ENCODE measurements at places on chromosomes 16 and 17.

- no peak for DNase-seq
Measured at GRCh38 chr16:27334838-27335237, 21.1 kb downstream of the IL4R start.

DNA sequence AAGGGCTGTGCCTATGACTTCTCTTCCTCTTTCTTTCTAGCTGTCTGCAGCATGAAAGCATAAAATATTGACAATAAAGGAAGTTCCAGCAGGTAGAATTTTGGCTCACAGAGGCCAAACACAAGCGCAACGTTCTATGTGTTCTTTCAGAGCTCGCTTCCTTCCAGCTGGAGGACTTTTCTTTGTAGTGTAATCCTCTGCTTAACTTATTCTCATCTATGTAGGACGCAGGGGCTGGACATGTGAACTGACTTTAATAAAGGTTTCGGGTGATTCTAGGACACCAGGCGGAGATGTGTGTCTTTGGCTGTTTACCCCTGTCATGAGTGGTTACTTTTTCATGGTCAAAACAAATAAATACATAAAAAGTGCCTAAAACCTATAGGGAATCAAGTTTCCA lies 191.5 kb upstream of the MAF start:
- no peak for DNase-seq

- DNase-seq = no peak
Measured at GRCh38 chr16:75244225-75244809, 7.1 kb downstream of the BCAR1 start.

- DNase-seq = no peak
Measured at GRCh38 chr16:48609652-48610029, 339 bp downstream of the N4BP1 start.

- DNase-seq = no peak
Measured at GRCh38 chr17:37737971-37738370, 6.9 kb downstream of the HNF1B start.

GRCh38 chr17:42531455-42532354 lies 4.3 kb upstream of the NAGLU start:
- peak; percentile 52 for DNase-seq

DNA sequence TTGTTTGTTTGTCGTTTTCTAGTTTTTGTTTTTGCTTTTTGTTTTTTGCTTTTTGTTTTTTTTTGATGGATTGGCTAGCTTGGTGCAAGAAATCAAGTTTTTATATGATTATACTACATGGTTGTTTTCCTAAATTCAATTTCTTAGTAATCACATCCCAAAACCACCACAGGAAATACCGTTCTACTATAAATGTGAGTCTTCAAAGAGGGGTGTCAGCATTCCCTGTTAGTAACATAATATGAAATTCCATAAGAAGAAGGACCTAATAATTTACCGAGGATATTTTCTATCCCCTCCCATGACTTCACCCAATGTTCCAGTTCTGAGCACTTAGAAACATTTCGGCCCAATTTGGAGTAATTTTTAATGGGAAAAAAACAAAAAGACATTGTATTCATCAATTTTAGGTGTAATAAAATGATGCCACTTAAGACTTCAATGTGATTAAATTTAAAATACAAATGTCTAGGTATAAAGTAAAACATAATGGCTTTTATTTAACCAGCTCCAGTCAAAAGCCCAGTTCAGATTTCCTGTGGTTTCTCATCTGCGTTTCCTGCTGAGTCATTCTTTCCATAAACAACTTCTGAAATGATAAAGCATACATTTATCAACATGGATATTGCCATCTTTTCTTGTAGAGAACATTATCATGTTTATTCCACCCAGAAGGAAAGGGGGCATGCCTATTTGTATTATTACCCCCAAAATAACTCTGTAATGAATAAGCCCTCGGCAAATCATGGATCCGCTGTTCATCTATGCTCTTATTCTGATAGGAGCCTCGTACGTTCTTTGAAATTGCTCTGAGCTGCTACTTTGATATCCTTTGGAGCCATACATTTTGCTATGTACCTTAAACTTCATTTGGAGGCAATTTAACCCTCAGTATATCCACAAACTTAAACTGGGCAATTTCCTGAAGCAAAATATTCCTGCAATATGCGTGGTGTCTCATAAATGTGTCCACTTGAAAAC lies 28.1 kb downstream of the HSBP1 start:
- no peak for DNase-seq

GRCh38 chr17:42286411-42287221 lies 1.7 kb upstream of the STAT5A start:
- DNase-seq = no peak

DNA sequence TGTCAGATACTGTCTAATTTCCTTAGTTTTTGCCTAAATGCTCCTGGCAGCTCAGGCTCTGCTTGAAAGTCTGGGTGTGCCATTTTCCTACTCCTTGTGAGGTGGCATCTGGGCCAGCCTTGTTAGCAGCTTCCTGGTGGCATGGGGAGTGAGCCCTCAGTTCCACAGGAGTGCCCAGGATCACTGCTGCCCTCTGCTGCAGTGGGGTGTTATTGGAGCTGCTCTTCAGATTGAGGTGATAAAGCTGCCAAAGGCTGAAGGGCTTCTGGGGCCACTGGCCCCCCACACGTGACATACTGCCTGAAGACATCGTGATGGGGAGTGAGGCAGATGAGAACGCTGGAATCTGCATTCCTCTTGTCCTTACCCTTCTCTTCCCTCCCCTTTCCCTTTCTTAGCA lies 27.4 kb downstream of the CEP95 start:
- no peak for DNase-seq

DNA sequence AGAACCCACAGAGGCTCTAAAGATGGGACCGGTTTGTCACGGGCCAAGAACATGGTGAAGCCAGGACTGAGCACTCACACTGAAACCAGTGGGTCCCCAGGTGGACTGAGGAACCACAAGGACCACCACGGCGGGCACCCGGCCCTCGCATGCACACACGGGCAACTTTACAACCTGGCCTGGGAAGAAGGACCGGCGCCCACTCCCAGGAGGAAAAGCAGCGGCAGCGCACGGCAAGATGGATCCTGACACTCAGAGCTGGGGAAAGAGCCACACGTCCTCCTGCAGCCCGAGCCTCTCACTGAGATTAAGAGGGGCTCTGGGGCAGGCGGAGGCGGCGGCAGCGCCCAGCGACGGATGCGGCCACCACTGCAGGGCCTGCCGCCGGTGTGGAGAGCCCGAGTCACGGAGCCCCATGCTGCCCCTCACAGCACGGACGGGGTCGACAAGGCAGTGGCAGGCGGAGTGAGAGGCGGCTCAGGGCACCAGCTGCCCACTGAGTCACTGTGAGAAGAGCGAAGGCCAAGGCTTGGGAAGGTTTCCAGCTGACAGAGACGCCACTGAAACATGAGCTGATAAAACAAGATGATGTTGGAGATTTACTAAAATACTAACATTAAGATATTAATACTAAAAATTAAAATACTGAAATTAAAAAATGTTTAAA lies 118.3 kb downstream of the ANKRD11 start:
- no peak for DNase-seq

- DNase-seq = no peak
Measured at GRCh38 chr17:57911834-57912673, 43.2 kb downstream of the CUEDC1 start.

GRCh38 chr17:50272711-50273653 lies 1.3 kb upstream of the TMEM92 start:
- DNase-seq = peak; percentile 14

DNA sequence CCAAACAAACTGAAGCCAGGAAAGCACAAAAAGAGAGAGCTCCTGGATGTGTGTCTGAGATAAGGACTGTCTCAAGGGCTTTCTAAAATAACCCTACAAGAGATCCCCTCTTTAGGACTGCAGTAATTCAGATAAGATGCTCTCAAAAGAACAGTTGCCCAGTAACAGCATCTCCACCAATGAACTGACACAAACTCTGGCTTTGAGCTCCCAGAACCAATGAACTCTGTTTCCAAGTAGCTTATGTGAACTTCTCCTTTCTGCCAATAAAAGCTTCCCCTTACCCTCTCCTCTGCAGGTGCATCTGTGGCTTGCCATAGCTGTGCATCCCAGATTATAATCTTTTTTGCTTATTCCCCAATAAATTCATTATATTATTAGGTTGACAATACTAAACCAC lies 421.5 kb downstream of the SLC39A11 start:
- no peak for DNase-seq

DNA sequence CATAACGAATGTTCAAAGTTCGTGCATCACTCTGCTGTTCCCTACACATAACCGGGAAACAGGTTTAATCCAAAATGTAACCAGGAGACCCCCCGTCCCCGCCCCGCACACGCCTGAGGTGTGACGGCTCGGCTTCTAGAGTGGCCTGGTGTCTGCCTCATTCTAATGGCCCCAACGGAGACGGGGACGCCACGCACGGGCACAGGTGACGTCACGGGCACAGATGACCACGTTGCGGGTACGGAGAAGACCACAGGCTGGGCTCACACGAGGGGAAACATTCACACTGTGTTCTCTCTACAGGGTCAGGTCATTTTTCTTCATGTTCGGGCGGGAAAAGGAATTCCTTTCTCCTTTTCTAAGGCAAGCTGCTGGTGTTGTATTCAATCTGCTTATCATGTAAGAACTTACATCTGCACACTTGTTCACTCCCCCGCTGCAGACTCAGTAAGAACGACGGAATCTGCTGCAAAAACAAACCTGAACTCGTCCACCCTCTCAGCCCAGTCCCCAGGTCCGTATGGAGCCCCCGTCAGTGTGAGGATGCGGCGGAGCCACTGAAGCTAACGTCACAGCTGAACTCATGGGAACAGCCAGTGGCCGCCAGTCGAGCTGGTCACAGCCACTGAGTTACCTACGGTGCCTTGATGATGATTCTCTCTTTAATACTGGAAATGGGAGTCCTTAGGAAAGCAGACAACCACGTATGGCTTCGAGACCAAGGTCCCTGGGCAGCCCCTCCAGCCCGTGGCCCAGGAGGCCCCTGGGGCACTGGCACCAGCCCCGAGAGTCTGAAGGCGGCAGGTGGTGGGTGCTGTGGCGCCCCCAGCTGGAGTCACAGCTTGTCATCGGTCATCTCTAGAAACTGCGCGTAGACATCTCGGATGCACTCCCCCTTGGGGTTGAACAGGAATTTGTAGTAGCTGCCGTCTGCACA lies 32.9 kb downstream of the WDR45B start:
- DNase-seq = no peak

GRCh38 chr17:77834170-77835115 lies 124.1 kb upstream of the TNRC6C start:
- peak; percentile 31 for DNase-seq

GRCh38 chr17:77875881-77876509 lies 82.5 kb upstream of the TNRC6C start:
- DNase-seq = no peak

DNA sequence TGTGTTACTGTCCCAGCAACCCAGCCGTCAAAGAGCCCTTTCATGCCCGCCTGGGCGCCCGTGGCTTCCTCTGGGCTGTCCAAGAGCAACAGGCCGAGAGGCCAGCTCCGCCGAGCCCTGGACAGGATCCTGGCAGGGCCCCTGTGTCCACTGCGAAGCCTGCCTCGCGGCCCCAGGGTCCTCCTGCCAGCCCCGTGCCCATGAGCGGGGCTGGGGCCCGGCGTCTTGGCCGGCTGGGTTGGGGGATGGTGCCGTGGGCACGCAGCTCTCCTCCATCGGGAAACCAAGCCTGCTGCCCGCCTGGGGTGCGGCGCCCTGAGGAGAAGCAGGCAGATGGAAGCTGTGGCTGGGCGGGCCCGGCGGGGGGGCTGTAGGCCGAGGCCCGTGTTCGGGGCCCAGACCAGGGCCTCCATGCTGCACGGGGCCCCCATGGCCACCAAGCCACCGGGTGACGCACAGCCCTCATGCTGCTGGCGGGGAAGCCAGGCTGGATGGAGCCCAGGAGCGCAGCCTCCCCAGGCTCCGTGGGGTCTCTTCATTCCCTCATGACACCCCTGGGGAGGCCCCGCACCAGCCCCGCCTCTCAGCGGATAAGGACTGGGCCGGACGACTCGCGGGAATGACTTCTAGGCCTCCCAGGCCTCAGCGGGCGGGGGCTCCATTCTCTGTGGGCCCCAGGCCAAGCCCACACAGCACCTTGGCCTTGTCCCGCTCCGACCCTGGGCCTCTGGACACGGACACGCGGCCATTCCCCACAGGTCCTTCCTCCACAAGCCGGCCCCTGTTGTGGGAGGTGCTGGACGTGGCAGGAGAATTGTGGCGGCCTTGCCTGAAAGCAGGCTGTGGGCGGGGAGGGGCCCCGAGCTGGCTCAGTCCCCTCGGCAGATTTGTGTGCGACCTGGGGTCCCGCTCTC lies at the start of gene C1QTNF8:
TSS of gene C1QTNF8 (minus strand) at position 76 of the 914 bp plus-strand sequence. CDS start 1,322 bp downstream, outside the sequence.
- DNase-seq = no peak

GRCh38 chr17:38761612-38762011 lies 9.1 kb downstream of the PSMB3 start:
- no peak for DNase-seq

DNA sequence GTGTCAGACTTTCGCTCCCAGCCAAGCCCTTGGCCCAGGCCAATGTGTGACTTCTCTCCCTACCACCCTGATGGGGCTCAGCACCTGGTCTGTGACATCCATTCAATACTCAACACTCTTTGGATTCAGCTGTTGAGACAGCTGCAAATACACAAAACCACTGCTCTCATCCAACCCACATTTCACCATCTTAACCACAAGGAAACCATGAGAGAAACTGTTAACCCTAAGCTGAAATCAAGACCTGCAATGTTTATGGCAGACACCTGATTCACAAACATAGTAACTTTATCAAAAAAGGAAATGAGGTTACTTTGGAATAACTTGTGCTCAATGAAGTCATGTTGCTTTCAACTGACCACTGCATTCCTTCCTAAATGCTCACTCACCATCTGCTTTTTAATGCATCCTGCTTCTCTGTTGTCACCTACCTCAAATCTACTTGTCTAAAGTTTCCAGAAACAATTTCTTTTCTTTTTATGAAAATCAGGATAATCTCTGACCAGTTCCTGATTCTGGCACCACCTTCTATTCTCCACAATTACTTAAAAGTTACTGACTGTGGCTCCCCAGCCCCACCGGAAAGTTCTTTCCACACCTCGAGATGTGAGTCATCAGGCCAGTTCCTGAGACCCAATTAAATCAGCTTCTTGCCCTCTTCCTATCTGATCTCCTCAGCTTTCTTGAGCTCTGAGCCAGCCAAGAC lies 88.2 kb downstream of the NOG start:
- peak; percentile 49 for DNase-seq

DNA sequence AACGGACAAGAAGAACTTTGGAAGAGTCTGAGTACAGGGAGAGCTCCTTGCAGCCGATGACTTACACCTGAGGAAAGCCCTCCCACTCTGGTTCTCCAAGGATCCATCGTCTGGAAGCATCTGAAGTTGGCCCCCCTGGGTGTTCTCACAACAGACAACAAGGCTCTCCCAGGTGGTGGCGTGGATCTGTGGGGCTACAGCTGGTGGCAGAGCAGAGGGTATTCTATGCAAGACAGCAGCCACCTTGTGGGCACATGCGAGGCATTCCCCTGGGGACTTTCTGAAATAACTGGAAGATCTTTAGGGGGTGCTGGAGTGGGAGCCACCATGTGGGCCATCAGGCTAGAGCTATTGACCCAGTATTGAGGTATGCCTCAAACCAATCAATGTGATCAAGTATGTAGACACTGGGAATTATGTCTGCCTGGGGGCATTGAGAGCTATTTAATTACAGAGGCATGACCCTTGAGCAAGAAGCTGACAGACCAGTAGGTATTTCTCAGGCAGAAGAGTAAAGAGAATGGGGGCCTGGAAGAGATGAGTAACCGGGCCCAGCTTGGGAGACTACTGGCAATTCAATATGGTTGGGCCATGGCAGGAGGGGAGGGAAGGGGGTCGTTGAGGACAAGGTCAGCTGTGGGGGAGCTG lies 6.9 kb upstream of the KRT19 start:
- DNase-seq = no peak

GRCh38 chr17:60284709-60285108 lies 107.2 kb downstream of the USP32 start:
- DNase-seq = no peak

Measured in KG1 (cell line).